ENCODE measurements at places on chromosomes 3 and 15. TPM values are rescaled to one million over a fixed set of nuclear protein-coding genes. Genes with fewer than 3 reads are reported as not detected.

Gene SLC35A5
- total RNA-seq: 44.4 TPM

Gene DUOXA2
- total RNA-seq: not detected

Gene PKM
- total RNA-seq: 1,007 TPM

GRCh38 chr15:42045211-42045615, 24.4 kb upstream of the PLA2G4E start:
- DNase-seq: no peak

GRCh38 chr3:42289026-42289425, 23.0 kb upstream of the CCK start:
- DNase-seq: no peak

- DNase-seq: no peak
These were observed 125.3 kb upstream of the BCL6 start for GRCh38 chr3:187870360-187871203.

- no peak for DNase-seq
These were observed 157.7 kb downstream of the THSD4 start for GRCh38 chr15:71272932-71273331.

- DNase-seq: no peak
These were observed 31.1 kb upstream of the CCDC174 start for GRCh38 chr3:14620512-14620911.

- DNase-seq: no peak
These were observed 7.3 kb downstream of the ILDR1 start for GRCh38 chr3:122014741-122015140.

- peak; percentile 83 for DNase-seq
These were observed 12.1 kb upstream of the CX3CR1 start for GRCh38 chr3:39291903-39292329.

DNA sequence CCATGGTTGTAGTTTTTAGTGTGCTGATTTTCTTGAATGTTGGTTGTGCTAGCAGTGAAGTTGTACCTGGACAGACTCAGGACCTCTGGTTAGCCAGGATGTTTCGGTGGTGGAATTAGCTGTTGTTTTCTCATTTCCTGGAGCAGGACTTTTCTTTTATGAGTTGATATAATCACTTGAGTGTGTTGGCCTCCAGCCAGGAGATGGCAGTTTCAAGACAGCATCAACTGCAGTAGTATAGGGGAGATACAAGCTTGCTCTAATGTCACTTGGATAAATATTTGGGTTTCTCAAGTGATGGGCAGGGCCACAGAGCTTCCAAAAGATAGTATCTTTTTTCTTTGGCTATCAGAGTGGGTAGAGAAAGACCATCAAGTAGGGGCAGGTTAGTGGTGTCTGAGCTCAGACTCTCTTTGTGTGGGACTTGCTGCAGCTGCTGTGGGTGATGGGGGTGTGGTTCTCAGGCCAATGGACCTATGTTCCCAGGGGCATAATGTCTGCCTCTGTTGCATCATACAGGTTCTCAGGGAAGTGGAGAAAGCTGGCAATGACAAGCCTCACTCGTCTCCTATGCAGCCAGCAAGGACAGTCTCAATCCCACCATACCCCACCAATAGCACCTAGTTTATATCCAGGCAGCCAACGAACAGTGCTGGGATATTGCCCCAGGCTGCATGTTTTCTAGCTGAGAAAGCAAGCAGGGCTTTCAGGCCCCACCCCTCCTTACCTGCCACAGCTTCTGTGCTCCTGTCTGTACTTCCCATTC, 14.6 kb upstream of the OR5K2 start:
- DNase-seq: no peak

- DNase-seq: peak; percentile 86
These were observed 1.5 kb downstream of the MGA start for GRCh38 chr15:41661518-41662225.

Measured in H7 (cell line).